ENCODE measurements at places on chromosomes 6 and 20. TPM values are rescaled to one million over a fixed set of nuclear protein-coding genes. Genes with fewer than 3 reads are reported as not detected.

DNA sequence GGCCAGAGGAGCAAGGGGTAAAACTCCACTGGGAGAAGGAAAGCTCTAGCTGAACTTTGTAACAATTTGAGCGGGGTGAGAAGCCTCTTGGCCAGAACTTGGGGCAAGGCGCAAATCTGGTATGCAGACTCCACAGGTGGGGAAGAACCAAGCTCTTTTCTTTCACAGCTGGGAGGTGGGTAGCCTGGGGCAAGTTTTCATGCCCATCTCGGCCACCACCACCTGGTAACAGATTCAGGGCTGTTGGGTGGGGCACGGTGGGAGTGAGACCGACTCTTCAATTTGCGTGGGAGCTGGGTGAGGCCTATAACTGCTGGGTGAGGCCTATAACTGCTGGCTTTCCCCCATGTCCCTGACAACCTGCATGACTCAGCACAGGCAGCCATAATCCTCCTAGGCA lies 37.5 kb downstream of the SDHAF4 start:
- no peak for DNase-seq

- DNase-seq: no peak
Measured at GRCh38 chr20:4937407-4938319, 63.6 kb downstream of the SLC23A2 start.

GRCh38 chr6:17418281-17419188 lies 25.1 kb downstream of the CAP2 start:
- no peak for DNase-seq

DNA sequence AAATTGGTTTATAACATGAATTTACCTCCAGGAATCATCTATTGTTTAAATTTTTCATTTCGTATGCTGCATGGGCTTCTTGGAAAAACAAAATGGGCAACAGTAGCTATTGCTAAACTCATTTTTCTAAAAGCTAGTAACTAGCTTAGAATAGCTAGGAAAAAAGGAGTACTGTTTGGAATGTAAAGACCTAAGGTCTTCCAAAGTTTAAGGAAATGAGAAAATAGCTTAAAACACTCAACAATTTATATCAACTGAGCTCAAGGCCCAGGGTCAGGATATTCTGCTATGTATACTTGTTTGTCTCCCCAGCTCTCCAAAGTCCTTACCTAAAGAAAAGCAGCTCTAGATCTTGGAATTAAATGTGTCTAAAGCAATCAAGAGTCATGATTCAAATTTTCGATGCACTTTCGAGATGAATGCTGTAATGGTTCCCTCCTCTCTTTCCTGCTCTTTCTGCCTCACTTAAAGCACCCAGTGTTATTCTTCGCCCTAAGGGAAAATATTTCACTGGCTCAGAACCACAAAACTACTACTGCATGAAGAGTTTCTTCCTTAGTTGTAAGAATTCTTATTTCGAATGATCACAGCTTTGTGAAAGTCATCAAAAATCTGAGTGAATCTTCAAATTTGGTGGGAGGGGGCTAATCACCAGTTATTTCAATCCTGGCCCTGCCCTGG lies 41.6 kb downstream of the LYRM4 start:
- no peak for DNase-seq

DNA sequence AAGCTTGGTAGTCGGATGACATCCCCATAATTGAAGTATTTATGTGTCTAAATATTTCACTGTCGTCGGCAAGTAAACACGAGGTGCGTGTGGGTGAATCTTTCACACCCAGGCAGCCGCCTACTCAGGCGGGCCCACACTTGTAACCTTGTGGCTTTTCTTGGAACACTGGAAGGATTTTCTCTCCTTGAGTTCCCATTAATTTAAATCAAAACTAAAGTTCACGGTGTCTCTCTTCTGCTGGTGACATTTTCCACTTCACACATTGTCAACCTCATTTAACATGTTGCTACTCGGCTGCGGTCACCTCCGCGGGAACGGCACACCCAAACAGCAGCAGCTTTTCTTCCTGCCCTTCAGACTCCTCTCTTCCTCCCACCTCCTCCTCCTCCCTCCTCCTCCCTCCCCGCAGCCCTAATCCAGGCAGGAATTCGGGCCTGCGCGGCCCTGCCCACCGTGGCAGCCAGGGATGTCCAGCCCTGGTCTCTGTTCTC lies 336.6 kb downstream of the QKI start:
- no peak for DNase-seq

GRCh38 chr20:50967586-50967985 lies 9.0 kb downstream of the MOCS3 start:
- no peak for DNase-seq

DNA sequence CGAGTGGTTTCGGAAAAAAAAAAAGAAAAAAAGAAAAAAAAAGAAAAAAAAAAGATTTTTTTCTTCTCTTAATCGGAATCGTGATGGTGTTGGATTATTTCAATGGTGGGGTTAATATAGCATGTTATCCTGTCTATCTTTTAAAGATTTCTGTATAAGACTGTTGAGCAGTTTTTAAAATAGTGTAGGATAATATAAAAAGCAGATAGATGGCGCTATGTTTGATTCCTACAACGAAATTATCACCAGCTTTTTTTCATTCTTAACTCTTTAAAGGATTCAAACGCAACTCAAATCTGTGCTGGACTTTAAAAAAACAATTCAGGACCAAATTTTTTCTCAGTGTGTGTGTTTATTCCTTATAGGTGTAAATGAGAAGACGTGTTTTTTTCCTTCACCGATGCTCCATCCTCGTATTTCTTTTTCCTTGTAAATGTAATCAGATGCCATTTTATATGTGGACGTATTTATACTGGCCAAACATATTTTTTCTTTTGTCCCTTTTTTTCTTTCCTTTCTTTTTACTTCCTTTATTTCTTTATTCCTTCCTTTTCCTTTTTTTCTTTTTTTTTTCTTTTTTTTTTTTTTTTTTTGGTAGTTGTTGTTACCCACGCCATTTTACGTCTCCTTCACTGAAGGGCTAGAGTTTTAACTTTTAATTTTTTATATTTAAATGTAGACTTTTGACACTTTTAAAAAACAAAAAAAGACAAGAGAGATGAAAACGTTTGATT lies 3.6 kb downstream of the SOX4 start:
- no peak for DNase-seq

GRCh38 chr6:24919056-24919892 lies 16.5 kb downstream of the RIPOR2 start:
- DNase-seq: no peak

- no peak for DNase-seq
Measured at GRCh38 chr6:111804627-111805235, 68.5 kb downstream of the FYN start.

GRCh38 chr6:142387997-142388815 lies 86.4 kb downstream of the ADGRG6 start:
- DNase-seq: no peak

DNA sequence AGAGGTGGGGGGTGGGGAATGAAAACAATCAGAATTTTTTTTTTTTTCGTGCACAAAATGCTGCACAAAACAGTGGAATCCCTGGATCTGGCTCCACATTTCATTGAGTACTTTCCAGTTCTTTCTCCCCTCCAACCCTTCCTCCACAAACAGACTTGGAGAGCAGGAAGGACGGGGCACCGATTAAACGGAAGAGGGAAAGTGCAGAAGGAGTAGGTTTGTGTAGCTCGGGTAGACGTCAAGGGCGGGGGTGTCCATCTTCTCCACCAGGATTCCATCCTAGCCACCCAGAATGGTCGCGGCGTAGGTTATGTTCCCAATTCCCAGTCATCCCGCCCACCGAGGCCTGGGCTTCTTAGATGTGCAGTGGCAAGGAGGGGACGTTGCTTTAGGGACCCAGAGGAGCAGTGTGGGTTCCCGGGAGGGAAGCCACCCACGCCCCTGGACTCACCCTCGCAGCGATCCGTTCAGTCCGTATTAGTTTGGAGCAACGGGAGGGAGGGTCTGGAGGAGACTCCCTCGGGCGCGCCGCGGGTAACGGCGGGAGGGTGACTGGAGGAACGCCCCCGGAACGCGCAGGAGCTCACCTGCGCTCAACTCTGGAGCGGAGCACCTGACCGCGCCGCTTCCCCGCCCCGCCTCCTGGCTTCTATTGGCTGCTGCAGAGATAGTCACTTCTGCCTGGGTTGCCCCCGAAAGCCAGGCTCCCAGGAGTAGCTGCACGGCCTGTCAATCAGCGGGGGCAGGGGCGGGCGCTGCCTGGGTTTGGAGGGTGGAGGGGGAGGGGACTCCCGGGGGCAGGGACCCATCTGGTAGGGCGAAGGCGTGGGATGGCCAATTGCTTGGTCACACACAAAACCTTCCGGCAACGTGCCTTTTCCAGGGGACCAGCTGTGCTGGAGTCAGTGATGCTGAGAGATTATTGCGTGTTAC lies at the start of gene ENPP5:
Gene ENPP5, minus strand, starts transcription at position 624 of the 933 bp plus-strand sequence. CDS start 2,718 bp downstream, outside the sequence.
- DNase-seq: peak; percentile 91

DNA sequence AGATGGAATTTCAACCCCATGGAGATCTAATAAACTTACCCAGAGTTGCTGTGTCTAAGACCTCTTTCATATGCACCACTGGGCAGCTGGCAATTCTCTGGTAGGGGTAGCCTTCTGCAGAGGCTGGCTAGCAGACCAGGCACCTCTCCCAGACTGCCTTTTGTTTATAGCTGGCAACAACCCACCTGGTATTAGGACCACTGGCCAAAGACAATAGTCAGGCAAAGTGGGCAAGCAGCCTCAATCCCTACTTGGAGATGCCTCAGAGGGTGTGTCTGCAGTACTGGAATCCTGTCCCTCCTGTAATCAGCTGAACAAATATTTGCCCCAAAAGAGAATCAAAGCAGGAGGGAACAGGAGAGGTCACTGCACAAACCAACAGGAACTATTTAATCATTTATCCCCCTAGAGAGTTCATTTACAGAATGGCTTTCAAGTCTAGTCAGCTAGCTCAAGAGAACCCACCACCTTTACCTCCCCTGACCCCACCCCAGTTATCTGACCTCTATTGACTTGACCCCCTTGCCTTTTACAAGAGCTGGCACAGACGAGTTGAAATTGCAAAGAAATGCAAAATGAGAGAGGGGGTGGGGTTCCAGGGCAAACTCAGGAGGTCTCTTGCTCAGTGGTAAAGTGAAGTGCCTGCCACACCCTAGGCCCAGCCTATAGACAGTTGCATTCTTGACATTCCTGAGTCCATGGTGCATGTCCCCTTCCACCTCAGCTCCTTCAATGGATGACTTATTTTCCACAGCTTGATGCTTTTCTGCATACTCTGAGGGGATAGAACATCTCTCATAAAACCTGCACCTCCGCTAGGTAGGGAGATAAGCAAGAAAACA lies 2.8 kb downstream of the BCL2L1 start:
- DNase-seq: peak; percentile 63

DNA sequence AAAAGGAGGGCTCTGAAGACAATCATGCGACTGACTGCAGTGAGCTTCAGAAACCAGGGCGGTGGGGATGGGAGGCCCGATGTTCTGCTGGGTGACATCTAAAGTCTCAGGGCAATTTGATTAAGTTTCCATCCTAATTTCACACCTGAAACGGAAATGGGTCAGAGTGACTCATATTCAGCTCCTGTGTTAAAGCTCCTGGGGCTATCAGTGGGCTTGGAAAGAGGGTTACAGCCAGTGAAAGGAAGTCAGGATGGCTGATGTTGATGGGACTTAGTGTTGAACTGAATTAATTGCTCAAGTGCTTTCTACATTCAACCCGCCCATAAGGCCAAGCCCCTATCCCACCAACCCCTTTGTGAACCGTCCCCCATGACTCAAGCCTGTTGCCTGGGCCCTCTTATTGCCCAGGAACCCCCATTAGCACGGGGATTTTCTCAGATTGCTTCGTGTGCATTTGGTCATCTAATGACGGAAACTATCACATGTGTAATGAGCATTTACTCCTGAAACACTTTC lies 47.1 kb upstream of the TBC1D7 start:
- DNase-seq: no peak

DNA sequence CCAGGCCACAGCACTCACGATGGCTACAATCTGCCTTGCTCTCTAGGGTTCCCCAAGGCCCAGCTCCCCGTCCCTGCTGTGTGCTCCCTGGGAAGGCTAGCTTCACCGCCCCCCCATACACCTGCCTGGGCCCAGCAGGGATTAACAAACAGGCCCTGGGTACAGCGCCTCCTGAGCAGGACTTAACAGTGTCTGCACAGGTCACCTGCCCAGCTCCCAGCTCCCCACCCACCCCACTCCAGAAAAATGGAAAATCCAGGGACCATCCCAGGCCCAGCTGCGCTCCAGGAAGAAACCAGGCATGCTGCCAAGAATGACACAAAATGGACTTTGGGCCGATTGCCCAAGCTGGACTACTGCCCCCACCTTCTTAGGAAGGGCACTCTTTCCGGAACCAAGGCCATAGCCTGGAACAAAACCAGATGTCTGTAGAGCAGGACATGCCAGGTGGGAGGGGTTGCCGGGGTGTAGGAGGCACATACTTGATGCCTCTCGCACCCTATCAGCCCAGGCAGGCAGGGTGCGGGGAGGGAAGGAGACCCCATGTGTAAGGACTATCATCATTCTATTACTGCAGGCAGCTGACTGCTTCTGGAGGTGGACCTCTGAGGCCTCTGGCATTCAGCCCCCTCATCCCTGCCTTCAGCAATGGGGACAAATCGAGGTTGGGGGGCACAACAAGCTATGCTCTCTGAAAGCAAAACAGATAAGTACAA lies 104.9 kb downstream of the SNX5 start:
- peak; percentile 84 for DNase-seq

GRCh38 chr6:169568314-169569087 lies 133.3 kb downstream of the WDR27 start:
- DNase-seq: no peak

- DNase-seq: no peak
Measured at GRCh38 chr6:50333696-50334095, 284.0 kb upstream of the DEFB112 start.

DNA sequence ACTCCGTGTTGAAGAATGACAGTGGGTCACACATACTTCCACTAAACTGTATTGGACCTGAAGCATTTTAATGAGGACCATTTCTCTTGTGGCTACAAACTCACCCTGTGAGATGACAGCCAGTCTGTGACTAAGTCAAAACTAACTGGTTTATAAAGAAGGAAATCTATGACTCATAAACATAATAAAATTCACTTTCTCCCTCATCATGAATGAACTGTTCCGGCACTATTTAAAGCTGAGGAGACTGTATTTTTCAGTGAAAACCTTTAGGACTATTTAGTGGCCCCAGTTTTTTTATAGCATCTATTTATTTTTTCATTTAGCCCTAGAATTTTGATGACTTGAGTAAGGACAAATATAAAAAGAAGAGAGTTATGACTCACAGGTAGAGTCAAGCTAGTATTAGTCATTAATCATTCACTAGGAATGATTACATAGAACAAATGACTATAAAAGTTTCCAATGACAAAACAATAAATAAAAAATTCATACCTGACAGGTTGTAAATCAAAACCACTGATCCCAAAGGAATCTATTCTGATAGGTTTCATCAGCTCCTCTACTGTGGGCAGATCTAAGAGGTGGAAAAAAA lies 34.2 kb downstream of the CEP162 start:
- no peak for DNase-seq

DNA sequence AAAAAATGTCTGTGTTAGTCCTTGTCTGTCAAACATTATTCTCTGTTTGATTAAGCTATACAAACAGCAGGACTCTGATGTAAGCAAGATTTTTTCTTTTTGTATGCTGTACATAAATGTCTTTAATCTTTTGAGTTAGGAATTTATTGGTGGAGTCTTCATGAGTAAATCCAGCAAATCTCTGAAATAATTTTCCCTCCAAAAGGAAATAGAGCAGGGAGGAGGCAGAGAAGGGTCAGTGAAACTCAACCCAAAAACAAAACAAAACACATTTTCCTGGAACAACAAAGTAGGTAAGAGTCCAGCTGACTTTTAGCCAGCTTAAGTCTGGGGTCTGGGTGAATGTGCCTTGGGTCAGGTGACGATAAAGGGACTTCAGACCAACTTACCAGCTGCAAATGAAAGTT lies 113.7 kb downstream of the FOXA2 start:
- DNase-seq: no peak

Gene XKR7
- not detected for total RNA-seq

Gene OR11A1
- total RNA-seq: not detected

Gene TNNC2
- total RNA-seq: 0.81 TPM

Gene TAB2
- 46.1 TPM for total RNA-seq

Gene RSPO3
- 3.4 TPM for total RNA-seq

Gene C6orf52
- total RNA-seq: 0.69 TPM

Gene ZFP57
- total RNA-seq: 0.12 TPM
